NCI-H187 treated with DMSO at 0.1 percent for 48 hours (cell line): ENCODE measurements at places on chromosomes 12 and 14.

GRCh38 chr14:58777541-58777979, 139.8 kb downstream of the DACT1 start:
- DNase-seq: no peak

DNA sequence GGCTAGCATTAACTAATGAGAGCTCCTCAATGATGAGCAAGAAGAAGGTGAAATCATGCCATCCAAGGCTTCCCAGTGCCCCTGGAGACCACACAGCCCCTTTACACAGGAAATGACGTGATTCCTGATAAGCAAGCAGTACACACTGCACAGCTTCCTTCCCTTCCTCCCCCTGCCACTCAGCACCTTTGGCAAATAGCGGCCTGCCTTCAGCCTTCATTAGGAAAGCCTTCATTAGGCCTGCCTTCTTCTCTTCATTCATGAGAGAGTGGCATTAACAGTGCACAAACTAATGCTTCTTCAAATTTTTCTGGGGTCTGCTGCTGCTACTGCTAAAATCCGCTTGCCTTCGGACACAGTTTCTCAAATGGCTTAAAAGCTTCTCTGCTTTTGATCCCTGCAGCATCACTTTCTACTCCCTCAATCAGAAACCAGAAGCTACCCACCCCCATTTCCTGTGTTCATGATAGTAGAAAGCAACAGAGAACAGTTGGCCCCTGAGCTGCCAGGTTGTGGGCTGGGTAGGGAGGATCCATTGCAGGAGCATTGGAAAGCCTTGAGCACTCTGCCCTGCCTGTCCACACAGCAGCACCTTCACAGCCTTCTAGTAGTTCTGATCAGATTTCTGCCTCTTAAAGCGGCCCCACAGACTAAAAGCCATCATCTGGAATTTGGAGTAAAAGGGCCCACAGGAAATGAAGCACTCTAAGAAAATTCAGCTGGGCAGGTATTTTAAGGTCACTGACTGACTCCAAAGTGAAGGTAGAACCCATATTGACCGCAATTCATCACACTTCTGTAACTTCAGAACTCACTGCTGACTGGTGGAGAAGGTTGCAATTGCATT, 103.8 kb upstream of the ETV6 start:
- no peak for DNase-seq

GRCh38 chr14:35244542-35244941, 47.6 kb upstream of the PSMA6 start:
- no peak for DNase-seq

DNA sequence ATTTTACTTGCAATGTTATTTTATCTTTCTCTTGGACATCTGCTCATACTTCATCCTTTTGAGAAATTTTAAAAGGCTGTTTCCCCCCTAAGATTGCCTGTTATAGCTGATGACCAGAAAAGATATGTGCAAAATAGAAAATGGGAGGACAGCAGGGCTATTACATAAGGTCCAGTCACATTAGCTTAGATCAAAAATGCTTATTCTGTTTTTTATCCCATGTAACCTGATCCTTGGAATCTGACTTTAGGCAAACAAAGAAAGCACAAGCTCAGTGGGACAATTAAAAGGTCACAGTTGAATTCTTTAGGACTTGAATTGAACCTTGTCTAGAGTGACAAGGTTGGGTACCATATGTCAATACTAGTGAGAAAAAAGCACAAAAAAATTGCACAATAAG, 65.1 kb upstream of the TRHDE start:
- DNase-seq: no peak

DNA sequence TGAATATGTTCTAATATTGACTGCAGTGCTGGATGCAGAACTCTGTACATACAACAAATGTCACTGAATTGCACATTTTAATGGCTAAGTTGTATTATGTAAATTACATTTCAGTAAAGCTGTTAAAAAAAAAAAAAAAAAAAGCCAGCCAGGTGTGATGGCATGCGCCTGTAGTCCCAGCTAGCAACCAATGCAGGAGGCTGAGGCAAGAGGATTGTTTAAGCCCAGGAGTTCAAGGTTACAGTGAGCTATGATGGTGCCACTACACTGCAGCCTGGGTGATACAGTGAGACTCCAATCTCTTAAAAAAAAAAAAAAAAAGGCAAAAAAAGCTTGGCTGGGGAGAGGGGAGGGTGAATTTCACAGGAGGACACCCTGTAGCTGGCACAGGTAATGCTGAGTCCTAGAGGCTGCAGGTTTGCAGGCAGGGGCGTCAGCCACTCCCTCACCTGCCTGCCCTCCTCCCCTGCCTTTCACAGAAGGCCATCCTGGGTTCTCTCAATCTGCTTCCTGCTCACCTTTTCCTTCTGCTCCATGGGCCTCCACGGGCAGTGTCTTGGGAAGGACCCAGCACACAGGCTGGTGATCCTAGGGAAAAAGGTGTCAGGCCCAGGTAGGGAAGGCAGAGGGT, 40.7 kb downstream of the TESC start:
- no peak for DNase-seq

- DNase-seq: no peak
These were observed 113.1 kb downstream of the FBXL14 start for GRCh38 chr12:1481326-1481725.

DNA sequence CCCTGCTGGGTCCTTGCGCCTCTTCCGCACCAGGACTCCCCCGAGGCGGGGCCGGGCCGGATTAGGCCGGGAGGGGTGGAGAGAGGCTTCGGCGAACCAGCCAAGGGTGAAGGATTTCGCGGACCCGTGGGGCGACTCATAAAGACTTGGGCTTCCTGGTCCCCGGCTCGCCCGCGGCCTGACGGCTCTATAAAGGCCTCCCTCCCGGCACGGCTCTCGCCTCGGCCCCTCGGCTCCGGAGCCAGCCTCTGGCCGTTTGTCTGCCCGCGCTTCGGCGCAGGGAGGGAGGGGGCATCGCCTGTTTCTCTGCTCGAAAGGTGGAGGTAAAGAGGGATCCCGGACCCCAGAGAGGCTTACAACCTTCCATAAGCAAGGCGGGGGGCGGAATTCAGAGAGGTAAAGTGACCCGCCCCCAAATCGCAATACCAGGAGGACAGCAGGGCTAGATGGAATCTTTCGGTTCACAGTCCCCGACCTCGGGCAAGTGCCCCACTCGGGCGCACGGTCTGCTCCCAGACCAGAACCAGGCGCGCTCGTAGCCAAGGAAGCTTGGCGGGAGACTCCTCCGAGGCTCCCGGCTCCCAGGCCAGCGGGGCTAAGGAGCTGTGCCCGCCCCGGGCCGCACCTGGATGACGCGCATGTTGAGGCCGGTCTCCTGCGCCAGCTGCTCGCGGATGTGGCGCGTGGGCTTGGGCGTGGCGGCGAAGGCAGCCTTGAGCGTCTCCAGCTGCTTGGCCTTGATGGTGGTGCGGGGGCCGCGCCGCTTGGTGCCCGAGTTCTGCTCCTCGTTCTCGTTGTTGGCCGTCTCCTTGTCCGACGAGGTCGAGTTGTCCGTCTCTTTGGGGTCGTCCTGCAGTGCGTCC, 3.9 kb downstream of the LHX5 start:
- no peak for DNase-seq

DNA sequence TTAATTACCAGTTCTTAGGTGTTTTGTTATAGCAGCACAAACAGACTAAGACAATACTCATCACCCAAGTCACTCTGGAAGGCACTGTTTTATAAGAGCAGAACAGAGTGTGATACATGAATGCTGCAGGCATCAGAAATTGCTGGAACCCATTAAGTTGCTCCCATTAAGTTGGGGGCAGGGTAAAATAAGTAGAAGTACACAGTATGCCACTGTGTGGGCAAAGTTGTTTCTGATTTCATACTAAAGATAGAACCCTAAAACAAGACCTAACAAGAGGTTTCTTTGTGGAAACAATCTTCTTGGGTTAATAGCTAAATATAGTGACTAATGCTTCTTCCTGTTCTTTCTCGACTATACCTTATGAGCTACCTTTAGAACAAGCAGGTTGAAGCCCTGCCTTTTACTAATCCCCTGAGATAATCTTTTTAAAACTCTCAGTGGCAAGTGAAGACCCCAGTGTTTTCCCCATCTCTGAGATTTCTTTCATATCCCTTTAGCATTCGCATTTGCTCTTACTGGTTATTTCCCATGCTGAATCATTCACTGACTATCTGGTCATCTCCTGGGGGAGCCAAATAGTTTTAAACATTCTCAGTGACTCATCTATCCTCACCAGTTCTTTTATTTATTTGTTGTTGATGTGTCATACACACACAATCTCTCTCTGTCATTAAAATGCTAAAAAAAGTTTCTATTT, 52.3 kb downstream of the SOCS2 start:
- no peak for DNase-seq

DNA sequence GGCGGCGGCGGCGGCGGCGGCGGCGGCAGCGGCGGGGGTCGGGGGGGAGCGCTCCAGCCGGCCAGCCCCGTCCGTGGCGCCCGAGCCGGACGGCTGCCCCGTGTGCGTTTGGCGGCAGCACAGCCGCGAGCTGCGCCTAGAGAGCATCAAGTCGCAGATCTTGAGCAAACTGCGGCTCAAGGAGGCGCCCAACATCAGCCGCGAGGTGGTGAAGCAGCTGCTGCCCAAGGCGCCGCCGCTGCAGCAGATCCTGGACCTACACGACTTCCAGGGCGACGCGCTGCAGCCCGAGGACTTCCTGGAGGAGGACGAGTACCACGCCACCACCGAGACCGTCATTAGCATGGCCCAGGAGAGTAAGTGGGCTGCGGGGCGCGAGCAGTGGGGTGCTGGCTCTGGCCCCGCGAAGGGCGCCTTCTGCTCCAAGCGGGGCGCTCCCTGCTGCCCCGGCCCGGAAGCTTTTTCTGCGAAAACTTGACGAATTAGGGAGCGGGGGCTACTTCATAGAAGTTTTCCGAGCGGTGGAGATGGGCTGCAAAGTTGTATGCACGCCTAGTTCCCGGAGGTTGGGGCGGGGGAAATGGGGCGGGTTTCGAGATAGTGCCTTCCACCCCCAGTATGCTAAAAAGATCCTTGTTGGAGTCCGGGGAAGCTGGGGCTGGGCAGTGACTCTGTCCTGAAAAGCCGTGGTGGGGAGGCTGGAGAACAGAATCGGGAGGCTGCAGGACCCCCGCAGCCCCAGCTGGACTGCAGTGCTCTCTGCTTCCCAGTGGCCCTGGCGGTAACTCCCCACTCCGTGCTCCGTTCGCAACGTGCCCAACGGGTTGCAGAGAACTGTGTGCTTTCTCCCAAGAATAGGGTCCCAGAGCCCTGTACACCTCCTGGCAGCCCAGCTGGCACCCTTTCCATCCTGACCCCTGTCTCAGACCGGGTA, 751 bp downstream of the GDF11 start:
- no peak for DNase-seq

- DNase-seq: no peak
These were observed 281.1 kb upstream of the AMIGO2 start for GRCh38 chr12:47360771-47361388.

- DNase-seq: no peak
These were observed 235.0 kb downstream of the ATP23 start for GRCh38 chr12:58176296-58176869.

- no peak for DNase-seq
These were observed 286.7 kb upstream of the GRIP1 start for GRCh38 chr12:66965621-66966020.
